ENCODE measurements at places on chromosomes 3 and 15.

DNA sequence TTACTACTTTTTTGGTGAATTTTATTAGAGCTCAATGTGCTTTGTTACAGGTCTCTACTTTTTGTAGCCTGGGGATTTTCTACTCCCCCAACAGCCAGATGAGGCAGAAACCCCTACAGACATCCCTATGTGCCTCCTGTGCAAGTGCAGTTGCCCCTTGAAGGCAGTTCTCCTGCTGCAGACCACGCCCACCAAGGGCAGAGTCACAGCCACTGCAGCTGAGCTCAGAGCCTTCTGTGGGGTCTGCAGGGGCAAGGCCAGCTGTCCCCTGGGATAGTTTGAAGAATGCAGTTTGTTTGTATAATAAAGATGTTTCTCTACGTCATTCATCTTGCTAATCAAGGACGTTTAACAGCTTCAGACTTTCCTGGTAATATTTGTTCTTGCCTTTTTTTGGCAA is 76.8 kb downstream of the NPAP1 start:
- DNase-seq: no peak

- no peak for DNase-seq
These were observed 168.4 kb downstream of the P3H2 start for GRCh38 chr3:189952272-189952671.

- no peak for DNase-seq
These were observed 193.1 kb downstream of the EPHA3 start for GRCh38 chr3:89300526-89300925.

DNA sequence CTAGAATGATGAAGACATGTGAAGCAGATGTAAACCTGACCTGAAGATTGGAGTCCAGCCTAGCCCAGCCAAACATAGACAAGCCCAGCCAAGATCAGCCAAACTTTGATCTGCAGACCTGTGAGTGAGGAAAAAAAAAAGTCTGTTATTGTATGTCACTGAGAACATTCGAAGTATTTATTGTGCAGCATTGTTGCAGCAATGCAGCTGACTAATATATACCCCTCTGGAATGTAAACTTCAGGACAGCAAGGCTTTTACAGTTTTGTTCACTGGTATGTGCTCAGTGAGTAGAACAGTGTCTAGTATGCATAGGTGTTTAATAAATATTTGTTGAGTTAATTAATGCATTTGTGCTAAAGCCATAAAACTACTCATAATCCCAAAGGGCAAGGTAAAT is 23.4 kb downstream of the TMEM202 start:
- DNase-seq: no peak

DNA sequence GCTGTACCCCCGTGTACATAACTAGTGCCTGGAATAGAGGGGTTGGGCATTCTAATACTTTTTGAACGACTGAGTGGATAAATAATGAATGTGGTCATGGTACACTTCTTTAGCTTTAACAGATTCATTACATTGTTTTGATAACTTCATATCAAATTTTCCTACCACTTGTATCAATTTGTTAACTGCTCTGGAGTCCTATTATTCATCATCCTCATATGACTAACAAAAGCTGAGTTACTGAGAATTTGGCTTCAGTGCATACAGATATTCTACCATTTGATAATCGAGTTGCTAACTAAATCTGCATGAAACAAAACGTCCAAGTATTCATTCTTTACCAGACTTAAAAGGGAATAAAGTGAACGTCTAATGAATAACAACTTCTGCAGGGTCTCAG is 31.7 kb downstream of the FRMD5 start:
- no peak for DNase-seq

- no peak for DNase-seq
These were observed 236.0 kb upstream of the EIF1B start for GRCh38 chr3:40073310-40074007.

DNA sequence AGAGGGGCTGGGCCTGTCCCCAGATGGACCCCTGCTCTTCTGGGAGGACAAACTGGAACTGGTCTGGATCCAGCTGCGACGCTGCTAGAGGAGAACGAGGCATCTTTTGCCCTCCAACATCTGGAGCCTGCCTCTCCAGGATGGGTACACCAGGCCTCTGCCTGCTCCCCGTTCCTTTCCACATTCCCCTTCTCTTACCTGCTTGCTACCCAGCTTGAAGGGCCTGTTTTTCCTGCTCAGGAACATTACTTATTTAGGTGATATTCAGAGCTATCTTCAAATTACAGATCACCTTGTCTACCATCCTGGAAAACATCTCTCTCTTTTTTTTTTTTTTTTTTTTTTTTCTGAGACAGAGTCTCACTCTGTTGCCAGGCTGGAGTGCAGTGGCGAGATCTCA is 64.0 kb downstream of the CHRD start:
- no peak for DNase-seq

GRCh38 chr3:126064627-126065258 is 19.2 kb downstream of the SLC41A3 start:
- no peak for DNase-seq

- no peak for DNase-seq
These were observed 157.3 kb upstream of the ABI3BP start for GRCh38 chr3:101150504-101150903.

DNA sequence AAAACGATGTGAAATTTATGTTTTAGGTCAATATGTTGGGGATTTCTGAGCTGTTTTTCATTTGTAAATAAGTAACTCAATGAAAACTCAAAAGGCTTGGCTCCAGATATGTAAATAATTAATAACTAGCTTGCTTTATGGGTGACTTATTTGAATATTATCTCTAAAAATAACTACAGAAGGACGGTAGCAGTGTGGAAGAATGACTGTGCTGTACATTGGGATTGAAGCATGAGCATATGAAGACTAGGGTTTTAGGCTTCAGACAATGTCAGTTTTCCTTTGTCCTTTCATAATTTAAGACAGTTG is 343.9 kb downstream of the GRM7 start:
- no peak for DNase-seq

DNA sequence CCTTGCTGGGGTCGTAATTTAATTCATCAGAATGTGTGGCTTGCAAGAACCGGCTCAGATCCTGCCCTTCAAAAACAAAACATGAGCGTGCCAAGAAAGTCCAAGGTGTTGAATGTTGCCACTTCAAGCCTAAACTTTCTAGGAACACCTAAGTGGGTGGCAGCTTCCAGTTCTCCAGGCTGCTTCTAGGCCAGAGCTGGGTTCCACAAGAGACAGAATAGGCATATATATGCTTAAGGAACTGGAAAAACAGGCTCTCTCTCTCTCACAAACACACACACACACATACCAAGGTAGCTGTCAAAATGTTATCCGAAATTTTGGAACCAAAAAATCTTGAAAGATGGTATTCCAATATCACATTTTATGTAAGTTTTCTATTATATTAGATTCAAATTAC is 890 bp upstream of the ADIPOQ start:
- DNase-seq: no peak

DNA sequence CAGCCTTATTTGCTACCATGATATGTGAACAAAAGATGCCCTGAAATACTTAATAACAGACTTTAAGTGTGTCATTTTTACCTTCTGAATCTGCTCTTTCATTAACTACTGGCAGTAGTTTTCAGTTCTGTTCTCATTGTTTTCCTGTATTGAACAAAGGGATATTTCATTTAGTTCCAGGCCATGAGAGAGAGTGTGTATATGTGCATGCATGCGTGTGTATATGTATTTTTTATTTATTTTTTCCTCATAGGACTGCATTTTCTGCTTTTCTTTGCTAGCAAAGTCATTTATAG is 46.8 kb upstream of the CRTC3 start:
- DNase-seq: no peak

GRCh38 chr15:70293591-70294470 is 196.1 kb upstream of the TLE3 start:
- no peak for DNase-seq

- DNase-seq: no peak
These were observed 435.6 kb downstream of the GOLGA6L6 start for GRCh38 chr15:20106026-20106425.

DNA sequence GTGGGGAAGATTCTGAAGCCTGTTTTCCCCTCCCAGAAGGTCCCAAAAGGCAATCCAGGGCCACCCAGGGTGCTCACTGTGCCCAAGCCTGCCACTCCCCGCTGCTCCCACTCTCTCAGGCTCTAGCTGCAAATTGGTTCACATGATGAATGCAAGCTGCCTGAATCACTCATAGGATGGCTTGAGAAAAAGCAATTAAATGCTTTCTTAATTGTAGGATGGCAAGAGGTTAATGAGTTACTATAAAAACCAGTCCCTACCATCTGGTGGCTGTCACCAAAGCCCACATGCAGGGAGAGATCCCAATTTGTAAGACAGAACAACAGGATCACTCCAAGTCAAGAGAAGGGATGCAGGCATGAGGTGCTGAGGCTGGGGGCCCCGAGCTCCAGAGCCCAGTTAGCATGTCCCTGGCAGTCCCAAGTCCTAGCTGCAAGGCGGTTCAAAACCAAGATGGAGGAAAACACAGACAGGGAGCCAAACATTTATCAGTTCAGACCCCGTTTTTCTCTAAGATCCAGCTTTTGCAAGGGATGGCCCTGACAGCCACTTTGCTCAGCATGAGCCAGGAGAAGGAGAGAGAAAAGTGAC is 207.1 kb downstream of the UACA start:
- DNase-seq: no peak

GRCh38 chr3:61820306-61820992 is 259.1 kb downstream of the PTPRG start:
- DNase-seq: no peak

Measured in stimulated activated CD4-positive, alpha-beta T cell treated with anti-CD3 and anti-CD28 coated beads, Interleukin-4, amount 100 ng/mL, for 1 hour (primary cell).